ENCODE measurements at places on chromosomes 7 and 10. TPM values are rescaled to one million over a fixed set of nuclear protein-coding genes. Genes with fewer than 3 reads are reported as not detected.

The NEUROD6 gene
- total RNA-seq = not detected

The ST8SIA6 gene
- 1.2 TPM for total RNA-seq

The C7orf33 gene
- total RNA-seq = not detected

The SLC29A4 gene
- total RNA-seq = 0.77 TPM

The WNT2 gene
- not detected for total RNA-seq

The FFAR4 gene
- not detected for total RNA-seq

The DNAJB12 gene
- 30.0 TPM for total RNA-seq

The TRPV5 gene
- not detected for total RNA-seq

- DNase-seq = peak; percentile 64
Observed at GRCh38 chr10:71696628-71697326, 22.8 kb downstream of the C10orf105 start.

- no peak for DNase-seq
Observed at GRCh38 chr10:13938950-13939349, 352.2 kb downstream of the PRPF18 start.

DNA sequence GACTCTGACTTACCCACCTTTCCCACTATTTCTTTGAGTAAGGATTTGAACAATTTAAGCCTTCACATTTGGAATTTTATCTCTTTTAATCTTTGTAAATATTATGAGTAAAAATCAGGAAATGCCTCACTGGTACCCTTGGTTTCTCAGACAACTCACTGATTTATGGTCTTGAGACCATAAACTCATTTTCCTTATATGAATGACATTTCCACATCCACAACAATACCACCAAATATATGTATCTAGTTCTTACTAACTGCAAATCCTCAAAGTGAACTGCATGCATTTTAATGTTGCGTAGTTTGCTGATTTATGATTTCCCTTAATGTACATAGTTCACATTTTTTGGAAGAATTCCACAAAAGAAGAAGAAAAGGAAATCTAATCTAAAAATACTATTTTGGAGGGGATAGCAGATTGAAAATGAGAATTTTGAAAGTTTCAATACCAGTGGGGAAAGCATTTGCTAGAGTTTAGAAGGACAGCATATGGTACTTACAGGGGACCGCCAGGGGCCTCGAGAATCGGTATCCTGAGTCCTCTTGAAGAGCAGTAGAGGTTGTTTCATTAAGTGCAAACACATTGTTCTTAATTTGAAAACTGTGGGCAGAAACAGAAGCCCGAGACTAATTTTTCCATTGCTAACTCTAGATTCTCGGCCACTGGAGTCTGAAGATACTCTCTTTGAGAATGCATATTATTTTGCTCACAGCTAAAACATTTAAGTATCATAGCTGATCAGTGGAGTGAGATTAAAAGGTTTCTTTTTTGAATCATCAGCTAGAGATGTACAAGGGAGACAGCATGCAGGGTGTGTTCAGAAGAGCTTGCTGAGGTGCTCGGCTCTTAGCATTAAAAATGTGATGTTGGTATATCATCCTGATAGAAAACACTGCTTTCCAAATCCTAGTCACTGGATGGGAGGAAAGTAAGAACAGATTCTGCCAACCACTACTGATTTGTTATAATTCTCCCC, 964.0 kb downstream of the GATA3 start:
- no peak for DNase-seq

DNA sequence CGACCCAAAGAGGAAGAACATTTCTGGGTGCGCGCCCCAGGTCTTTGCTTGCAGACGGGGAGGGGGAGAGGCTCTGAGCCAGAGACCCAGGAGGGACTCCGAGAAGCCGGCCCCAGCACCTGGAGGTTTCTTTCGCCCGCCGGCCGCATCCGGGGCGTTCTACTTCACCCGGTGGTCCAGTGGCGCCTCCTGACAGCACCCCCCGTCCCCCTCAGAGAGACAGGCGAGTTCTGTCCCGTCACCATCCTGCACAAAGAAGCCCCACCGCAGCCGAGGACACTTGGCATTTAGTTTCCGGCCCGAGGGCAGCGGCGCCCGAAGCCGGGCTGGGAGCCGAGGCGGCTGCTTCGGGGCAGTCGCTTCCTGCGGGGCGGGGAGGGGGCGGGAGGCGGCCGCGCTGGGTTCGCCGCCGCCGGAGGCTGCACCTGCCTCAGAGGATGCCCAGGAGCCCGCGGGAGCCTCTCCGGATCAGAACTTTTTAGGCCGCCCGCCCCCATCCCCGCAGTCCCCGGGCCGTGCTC, at the start of gene TMEM178B:
TMEM178B (plus strand) TSS at position 424 of the 521 bp plus-strand sequence.
- DNase-seq = peak; percentile 19

DNA sequence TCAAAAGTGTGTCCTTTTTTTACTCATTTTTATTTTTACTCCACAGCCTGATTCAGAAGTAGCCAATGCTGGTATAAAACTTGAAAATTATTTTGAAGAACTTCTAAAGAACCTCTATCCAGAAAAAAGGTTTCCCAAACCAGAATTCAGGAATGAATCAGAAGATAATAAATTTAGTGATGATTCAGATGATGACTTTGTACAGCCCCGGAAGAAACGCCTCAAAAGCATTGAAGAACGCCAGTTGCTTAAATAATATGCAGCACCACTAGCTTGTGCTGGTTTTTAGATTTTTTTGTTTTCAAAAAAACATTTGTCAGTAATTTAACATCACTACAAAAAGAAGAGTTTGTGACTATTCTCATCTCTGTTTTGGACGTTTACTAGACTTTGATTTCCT, 116.5 kb downstream of the SVOPL start:
- DNase-seq = no peak

DNA sequence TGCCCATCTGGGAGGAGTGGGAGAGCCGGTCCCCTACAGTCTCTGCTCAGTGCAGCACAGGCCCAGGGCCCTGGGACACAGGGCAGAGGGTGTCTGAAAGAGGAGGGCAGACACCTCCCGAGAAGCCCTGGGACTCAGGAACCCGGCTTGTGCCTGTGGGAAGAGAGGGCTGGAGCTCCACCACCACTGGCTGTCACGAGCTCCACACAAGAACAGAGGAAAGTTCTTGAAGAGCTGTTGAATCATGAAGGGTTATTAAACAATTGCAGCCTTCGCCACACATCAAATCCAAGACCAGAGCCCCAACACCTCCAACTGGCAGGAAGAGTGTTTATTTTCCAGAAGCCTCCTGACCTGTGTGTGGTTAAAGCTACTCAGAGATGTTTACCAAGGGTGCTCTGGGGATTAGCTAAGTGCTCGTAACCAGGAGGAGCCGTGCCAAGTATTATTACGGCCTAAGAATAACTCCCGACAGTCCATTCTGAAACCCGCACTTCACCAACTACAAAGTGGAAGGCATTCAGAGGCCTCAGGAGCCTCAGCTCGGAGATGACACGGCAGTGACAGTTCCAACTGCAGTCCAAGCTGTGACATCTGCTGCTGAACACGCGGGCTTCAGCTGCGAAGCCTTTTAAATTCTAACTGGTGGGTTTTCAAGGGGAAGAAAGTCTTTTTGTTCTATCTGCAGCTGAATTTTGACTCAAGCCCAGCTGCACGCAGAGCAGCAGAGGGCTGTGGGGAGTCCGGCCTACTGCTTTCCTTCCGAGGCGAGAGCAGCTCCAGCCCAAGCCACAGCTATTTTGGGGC, 75.1 kb downstream of the MAD1L1 start:
- peak; percentile 52 for DNase-seq

DNA sequence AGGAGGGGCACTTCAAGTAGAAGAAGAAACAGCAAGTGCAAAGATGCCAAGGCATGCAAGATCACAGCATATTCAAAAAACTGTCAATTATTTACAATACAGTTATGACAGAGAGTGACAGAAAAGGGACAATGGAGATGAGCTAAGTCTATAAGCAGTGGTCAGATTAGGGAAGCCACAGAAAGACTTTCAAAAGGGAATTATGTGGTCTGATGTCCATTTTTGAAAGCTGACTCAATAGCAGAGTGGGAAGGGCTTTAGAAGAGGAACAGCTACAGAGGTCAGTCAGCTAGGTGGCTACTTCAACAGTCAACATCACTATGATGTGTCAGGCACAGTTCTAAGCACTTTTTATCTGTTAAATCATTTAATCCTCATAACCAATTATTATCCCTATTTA, 45.2 kb upstream of the SPOCK2 start:
- no peak for DNase-seq

DNA sequence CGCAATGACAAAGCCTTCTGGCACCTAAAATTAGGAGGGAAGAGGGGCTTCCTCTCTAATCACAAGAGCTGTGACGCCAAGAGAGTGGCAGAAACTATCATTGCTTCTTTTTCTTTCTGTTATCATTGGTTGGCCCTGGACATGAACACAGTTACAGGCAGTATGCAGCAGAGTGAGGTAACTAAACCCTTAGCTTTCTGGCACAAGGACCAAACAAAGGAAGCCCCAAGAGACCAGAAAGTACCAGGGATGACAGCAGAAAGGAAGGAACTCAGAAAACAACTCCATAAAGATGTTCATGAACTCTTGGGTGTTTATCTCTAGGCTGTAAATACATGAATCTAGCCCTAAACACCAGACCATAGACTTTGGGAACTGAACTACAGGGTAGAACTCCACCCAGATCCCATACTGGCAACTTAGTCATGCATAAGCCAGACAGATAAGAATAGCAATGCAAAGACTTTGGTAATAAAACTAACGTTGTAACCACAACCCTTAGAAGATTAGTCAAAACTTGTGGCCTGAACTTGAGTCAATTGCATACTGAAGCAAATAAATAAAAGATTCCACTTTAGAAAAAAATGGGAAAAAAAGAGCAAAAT, 195.7 kb upstream of the PTN start:
- no peak for DNase-seq

GRCh38 chr10:101902820-101903145, 59.2 kb upstream of the KCNIP2 start:
- no peak for DNase-seq

DNA sequence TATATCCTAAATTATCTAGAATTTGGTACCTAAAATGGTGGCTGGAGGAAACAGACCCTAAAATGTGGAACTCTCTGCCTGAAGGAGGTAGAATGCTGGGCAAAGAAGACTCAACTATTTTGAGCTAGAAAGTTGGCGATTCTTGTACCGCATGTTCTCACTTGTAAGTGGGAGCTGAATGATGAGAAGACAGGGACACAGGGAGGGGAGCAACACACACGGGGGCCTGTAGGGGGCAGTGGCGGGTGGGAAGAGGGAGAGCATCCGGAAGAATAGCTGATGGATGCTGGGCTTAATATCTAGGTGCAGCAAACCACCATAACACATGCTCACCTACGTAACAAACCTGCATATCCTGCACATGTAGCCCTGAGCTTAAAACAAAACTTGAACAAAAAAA, 250.6 kb downstream of the CALN1 start:
- no peak for DNase-seq

- no peak for DNase-seq
Observed at GRCh38 chr7:41336981-41337380, 365.9 kb downstream of the INHBA start.

DNA sequence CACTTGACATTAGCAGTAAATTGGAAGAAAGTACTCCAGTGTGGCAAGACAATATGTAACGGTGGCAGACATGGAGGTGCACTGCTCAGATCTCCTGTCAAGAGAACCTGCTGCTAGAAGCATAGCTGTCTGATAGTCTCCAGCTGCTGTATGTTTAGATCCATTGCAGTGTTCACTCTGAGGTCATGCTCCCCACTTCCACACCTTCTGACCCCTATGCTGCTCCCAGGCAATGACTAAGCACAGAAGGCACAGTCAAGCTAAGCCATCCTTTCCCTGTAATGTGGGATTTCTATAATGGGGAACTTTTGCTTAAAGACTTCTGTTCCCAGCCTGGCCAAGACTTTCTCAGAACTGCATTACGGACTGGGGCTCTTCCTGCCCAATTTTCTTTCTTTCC, 315.8 kb downstream of the HPSE2 start:
- no peak for DNase-seq

- DNase-seq = no peak
Observed at GRCh38 chr10:72800000-72800740, 93.4 kb upstream of the OIT3 start.

- no peak for DNase-seq
Observed at GRCh38 chr10:55277549-55277948, 476.5 kb upstream of the PCDH15 start.

DNA sequence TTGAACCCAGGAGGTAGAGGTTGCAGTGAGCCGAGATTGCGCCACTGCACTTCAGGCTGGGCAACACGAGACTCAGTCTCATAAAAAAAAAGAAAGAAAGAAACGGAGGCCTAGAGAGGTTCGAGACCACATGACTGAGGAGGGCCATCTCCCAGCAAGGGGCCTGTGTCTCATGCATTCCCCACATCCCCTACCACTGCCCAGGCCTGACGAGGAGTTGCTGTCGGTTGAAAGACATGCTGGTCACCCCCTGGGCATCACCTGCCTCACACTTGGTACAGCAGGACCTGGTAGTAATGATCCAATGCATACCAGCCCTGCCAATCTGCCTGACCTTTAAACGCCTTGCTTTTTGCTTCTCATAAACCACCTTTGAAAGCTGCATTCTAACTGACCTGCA, 85.9 kb downstream of the DLG5 start:
- DNase-seq = no peak

DNA sequence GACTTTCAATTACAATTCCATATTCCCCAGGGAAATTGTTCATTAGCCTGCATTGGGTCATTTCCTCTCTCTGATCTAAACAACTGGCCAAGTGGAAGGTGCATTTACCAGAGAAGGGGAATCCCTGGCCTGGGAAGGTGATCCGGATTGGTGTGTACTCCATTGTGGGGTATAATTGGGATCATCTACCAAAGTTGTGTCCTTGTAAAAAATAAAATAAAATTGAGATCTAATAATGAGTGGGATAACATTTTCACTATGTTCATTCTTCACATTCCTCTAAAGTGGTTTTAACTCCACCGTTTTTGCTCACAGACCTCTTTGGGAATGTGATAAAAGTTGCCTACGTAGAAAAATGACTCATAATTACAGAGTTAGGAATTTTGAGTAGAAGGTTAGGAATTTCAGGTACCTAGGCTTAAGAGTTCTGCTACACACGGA, 22.8 kb downstream of the ARL5B start:
- DNase-seq = no peak

DNA sequence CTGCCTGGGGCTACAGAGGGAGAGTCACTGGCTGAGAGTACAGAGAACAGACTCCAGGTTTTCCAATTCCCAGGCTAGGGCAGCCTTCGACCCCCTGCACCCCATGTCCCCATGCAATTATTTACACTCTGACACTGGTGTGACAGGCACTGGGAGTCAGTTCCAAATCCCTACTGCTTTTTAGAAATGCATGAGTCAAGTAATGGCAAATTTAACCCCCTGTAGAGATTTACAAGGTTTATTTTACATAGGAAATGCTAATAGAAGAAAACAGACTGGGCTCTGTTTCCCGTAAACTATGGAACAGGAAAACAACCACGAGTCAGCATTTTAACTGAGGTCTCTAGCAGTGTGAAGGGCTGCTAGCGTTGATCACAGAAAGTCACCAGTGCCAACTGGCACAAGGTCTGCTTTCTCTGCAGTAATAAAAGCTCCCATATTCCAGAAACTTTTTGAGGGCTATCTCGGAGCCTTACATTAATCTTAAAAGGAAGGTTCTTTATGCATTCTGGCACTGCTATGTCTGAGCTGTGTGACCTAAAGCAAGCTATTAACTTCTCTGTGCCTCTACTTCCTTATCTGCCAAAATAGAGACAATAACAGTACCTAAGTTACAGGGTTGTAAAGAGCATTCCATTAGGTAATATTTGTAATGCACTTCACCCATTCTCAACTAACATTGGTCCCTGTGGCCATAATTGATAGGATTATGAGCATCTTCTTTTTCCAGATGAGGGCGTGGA, 28.2 kb downstream of the NOD1 start:
- DNase-seq = no peak

Data from psoas muscle (tissue), 8 donors.